ENCODE measurements at places on chromosomes 12 and 14.

- no peak for DNase-seq
Measured at GRCh38 chr12:115922952-115923564, 354.4 kb downstream of the MED13L start.

DNA sequence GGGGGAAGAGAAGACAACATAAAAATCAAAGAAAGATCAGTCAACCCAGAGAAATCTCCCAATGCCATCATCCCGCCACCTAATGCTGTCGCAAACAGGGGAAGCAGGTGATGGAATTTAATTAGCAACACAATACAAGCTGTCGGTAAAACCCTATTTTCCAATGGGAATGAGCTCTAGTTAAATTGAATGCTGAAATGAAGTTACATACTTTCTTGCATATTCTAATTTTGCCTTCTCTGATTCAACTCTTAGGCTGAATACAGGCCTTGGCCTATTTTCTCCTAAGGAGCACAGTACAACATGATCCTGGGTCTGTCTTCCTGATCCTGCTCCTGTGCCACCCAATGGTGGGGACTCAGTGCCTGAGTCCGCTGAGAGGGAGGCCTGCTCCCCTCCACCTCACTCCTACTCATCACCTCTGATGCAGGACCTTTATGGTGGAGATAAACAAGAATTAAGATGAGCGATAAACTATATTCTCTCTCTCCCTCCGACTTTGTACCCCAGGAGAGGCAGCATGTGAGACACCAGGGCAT lies 238.8 kb downstream of the GXYLT1 start:
- DNase-seq: peak; percentile 27

DNA sequence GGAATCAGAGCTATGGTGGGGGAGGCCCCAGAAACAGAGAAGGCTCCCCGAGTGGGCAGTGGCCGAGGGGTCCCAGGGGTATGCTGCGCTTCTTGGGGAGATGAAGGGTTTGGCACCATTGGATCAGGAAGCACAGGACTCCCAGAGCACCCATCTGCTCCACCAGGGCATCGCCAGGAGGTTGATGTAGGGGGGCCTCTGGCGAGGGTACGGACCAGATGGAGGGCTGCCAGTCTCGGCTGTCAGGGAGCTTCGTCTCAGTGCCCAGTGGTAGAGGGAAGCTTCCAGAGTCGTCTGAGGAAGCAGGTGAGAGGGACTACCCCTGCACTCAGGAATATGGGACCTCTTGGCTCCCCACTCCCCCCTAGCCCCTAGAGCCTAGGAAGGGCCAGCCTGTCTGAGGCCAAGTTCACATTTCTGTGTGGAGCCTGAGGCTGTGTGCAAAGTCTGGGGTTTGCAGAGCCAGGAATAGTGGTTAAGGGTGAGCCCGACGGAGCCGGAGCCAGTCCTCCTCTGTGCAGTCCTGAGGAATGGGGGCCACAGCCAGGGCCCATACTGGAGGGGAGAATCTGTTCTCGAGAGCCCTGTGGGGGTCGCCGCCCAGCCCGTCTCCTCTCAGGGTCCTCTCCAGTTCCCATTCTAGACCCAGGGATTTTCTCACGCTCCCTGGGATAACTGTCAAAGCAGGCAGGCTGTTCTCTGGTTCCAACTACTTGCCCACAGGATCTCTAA lies 10.2 kb downstream of the SLC48A1 start:
- DNase-seq: no peak

- DNase-seq: no peak
Measured at GRCh38 chr14:56738020-56738419, 72.3 kb downstream of the OTX2 start.

- no peak for DNase-seq
Measured at GRCh38 chr12:30106204-30106965, 322.6 kb upstream of the TMTC1 start.

GRCh38 chr14:65850429-65851135 lies 438.1 kb downstream of the FUT8 start:
- DNase-seq: no peak

GRCh38 chr12:74563927-74564326 lies 26.3 kb downstream of the ATXN7L3B start:
- no peak for DNase-seq

- no peak for DNase-seq
Measured at GRCh38 chr12:122018937-122019336, 2.7 kb upstream of the BCL7A start.

GRCh38 chr14:105212541-105213300 lies 31.6 kb upstream of the NUDT14 start:
- DNase-seq: no peak

- no peak for DNase-seq
Measured at GRCh38 chr12:113422886-113423669, 898 bp downstream of the SDSL start.

DNA sequence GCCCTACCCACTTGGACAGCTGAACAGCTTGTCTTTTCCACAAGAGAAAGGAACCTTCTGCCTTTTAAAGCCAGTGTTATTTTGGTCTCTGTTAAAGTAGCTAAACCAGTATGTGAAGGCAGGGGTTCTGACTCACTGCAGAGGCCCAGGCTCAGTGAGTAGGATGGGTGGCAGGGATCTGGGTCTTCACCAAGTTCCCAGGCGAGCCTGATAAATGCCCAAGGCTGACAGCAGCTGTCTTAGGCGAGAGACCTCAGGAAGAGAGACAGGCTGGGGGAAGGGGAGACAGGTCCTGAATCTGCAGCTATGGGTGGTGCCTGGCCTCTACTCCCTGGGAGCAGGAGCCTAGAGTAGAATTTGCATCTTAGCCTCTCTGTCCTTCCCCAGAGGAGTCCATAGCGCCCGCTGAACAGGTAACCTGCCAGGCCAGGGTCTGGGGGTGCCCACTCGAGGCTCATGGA lies 18.1 kb upstream of the KIF26A start:
- no peak for DNase-seq

DNA sequence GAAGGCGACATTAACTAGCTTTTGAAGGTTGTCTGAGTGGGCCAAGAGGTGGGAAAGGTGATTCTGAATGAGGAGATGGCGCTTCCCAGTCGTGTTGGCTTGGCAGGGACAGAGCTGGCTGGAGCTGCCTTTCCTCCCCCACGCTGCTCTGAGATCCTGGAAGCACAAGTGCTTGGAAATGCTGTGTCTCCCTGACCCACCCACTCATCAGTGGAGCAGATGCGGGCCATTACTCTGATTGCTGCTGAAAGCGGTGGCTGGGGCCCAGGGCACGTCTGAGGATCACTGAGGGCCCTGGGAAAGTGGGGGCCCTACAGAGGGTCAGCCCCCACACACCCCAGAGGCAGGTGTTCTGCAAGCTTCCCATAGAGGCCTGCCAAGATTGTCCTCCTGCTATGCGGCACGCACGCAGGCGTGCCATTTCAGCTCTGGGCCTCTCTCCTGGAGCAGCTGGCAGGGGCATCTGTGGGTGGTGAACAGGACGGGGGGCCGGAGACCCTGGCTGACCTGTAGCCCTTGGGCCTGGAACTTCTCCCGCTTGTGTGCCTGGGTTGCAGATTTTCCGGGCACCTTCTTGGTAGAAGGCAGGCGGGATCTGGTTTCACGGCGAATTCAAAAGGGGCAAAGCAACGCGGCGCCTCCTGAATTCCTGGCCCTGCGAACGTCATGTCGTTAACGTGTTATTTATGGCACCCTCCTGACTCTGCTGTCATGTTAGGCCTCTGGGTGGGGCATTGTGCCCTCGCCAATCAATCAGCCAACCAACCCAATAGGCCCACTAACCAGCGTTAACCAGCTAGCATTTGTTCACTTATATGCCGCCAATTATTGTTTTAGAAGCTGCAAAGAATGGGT lies 133.8 kb upstream of the TBX3 start:
- DNase-seq: no peak

GRCh38 chr12:58433959-58434358 lies 486.3 kb downstream of the LRIG3 start:
- DNase-seq: no peak

DNA sequence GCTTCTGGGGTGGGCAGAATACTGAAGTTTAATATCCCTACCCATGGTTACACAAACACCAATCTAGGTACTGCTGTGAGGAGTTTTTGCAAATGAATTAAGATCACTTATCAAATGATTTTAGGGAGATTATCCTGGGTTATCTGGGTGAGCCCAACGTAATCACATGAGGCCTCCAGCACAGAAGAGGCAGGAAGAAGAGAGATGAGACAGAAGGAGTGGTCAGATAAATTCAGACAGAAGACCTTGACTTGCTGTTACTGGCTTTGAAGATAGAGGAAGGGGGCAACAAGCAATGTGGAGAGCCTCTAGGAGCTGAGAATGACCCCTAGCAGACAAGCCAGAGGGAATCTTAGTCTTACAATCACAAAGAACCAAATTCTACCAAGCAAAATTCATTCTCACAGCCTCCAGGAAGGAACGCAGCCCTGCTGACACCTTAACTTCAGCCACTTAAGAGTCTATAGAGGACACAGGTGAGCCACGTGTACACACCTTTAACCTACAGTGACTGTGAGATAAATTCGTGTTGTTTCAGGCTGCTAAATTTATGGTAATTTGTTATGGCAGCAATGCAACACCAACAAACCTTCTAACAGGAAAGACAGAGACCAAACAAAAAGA lies 49.4 kb downstream of the FERMT2 start:
- DNase-seq: no peak

DNA sequence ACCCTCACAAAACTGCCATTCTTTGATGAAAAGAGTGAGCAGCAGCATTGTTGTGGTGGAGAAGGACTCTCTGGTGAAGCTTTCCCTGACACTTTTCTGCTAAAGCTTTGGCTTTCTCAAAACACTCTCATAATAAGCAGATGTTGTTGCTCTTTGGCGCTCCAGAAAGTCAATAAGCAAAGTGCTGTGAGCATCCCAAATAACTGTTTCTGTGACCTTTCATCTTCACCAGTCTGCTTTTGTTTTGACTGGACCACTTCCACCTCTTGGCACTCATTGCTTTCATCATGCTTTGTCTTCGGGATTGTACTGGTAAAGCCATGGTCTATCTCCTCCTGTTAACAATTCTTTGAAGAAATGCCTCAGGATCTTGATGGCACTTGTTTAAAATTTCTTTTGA lies 424.7 kb upstream of the TMPO start:
- no peak for DNase-seq

GRCh38 chr14:22432348-22432976 lies 156.6 kb downstream of the DAD1 start:
- DNase-seq: peak; percentile 50

DNA sequence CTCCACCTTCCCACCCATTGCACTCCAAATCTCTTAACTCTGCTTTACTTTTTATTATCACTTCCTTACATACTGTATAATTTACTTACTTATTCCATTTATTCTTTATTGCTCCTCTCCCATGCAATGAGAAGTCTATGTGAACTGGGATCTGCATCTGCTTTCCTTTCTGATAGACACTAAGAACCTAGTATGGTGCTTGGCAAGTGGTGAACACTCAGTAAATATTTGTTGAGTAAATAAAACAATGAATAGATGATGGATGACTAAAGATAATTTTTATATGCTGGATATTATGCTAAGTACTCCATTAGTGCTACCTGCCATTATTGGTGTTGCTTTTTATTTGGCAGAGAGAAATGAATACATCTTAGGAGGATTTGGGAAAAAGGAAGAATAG lies 151.0 kb downstream of the TPH2 start:
- no peak for DNase-seq

GRCh38 chr14:72793156-72793939 lies 100.6 kb downstream of the DPF3 start:
- no peak for DNase-seq

DNA sequence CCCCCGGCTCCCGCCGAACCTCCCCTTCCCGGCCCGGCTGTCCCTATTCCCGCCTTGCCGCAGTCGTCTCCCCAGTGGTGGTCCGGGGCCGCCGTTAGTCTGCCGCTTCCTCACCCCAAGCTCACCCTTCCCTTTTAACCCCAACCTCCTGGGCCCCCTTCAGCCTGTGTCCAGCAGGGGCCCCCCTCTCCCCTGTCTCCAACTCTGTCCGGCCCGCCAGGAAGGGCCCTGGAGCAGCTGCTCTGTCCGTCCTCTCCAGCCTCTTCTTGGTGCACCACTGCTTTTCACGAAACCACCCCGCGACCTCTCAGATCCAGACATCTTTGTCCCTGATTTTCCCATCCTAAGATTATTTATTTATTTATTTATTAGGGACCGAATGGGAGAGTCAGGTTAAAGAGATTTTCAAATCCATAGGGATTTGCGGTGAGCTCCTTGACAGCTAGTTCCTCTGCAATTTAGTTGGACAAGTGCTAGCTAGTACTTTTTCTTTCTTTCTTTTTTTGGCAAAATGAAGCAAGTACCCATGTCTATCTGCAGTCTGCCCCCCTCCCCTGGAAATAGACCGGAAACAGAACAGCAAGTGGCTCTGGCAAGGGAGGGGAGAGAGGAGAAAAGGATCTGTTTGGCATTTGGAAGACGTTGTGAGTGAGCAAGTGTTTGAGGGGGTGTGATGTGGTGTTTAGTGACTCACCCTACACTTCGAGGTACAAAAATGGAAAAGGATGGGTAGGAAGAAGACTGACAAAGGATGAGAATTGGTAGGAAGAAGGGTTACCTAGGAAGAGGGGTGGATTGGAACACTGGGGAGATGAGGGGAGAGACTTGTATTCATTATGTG lies 632 bp downstream of the UBR7 start:
- peak; percentile 72 for DNase-seq

- no peak for DNase-seq
Measured at GRCh38 chr14:99945732-99946651, 119.2 kb upstream of the EVL start.

DNA sequence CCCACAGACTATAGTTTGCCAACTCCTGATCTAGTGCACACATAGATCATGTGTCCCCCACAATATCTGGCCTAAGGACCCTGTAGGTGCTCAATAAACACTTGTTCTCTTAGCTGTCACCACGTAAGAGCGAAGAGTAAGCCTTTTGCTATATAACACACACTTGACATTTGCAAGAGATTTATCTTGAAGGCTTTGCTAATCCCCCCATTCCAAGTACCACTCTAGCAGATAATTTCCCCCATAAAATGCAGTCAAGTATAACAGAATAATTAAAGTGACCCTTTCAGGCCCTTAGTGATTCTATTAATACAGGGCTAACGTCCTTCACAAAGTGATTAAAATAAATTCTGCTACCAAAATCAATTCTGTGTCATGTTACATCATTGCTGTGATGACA lies 87.5 kb downstream of the PLXNC1 start:
- DNase-seq: no peak

DNA sequence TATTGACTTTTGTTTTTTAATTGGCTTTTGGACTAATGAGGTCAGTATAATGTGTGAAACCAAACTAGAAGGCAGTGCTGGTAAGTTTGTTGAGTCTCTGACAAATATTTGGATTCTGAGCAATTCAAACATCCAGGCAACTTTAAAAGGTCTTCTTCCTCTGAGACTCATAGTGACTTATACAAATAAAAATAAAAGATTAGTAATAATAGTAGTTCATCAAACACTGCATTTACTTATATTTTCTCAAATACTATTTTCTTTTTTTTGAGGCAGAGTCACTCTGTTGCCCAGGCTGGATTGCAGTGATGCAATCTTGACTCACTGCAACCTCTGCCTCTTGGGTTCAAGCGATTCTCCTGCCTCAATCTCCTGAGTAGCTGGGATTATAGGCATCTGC lies 337.9 kb downstream of the DAD1 start:
- DNase-seq: no peak

GRCh38 chr12:105912882-105913678 lies 225.7 kb downstream of the NUAK1 start:
- DNase-seq: peak; percentile 24

All from HAP-1 (cell line).